ENCODE measurements at places on chromosomes 3 and 15.

DNA sequence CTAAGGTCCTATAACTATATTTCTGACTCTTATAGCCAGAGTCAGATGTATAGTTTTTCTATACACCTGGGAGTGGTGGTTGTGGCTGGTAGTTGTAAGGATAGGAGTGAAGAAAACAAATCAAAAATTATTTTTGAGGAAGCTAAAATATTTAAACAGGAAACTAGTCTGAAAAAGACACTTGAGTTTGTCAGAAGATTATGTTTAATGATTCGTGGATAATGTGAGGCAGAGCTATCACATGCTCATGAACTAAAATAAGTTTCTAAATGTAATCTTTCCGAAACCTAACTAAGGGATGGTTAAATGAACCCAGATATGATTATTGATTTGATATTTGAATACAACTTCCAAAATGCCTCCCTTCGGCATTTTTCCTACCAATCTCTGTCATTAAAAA is 30.4 kb downstream of the GABRR3 start:
- no peaks in the 10 kb centered on the region for H3K27me3 ChIP-seq
- H3K27ac ChIP-seq = no peak overlapping the region
- no peak for DNase-seq
- H3K4me1 ChIP-seq = no peaks in the 10 kb centered on the region
- no peaks in the 10 kb centered on the region for H3K36me3 ChIP-seq

DNA sequence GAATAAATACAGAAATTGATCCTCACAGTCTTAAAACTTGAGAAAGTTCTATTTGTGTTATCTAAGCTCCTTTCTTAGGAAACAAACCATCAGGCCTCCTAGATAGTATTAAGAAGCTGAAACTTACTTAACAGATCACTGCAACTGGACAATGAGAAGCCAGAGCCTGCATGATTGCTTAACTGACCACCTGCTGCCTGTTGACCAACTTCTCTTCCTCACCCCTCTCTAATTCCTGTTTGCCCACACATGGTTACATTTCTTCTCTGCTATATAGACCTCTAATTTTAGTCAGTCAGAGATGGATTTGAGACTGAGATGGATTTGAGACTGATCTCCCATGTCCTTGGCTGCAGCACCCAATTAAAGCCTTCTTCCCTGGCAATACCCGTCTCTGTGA is 13.5 kb downstream of the CCPG1 start:
- H3K4me3 ChIP-seq = no peak overlapping the region
- H3K27ac ChIP-seq = no peak overlapping the region
- peaks cover 11% of the 10 kb centered on the region for H3K4me1 ChIP-seq
- H3K27me3 ChIP-seq = no peaks in the 10 kb centered on the region

DNA sequence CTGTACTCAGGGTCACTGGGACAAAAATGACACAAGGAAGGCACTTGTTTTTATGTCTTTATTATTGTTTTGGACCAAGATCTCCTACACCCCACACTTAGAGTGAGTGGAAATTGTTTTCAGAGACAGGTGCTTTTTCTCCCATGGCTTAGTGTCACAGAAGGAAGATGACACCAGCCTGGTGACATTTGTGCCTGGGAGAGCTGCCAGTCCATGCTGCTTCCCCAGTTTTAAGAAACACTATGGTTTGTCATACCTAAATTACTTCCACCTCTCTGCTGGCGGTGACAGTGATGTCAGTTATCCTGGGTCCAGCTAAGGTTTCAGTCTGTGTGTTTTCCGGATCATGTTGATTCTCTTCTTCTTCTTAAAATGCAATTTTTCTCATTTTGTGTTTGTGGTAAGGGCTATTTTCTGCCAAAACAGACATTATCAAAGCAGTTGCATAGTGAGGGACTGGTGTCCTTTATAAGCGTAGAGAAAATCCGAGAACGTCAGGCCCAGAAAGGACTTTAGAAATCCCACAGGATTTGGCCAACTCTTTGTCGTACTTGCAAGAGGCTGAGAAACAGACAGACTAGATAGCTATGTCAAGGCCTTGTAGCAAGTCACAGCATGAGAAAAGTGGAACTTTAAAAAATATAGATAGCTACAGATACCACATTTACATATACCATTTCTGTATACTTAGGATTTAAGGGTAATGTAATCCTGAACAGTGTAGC is 149.5 kb downstream of the TP63 start:
- H3K27ac ChIP-seq = no peak overlapping the region
- DNase-seq = no peak

DNA sequence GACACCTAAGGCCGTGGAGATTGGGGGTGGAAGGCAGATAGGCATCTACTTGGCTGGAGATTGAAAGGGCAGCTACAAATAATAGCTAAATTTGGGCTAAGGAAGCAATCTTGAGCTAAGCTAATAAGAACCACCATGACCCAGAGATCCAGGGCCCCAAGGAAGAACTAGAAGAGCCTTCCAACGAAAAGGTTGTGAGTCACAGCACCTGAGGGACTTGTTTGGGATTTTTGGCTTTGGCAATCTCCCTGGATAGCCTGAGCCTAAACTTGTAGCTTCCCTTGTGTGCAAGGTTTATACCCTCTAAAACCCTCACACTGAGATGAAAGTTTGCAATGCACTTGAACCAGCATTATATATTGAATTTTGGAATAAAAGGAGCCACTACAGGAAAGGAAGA is 364.0 kb upstream of the IL12A start:
- H3K4me1 ChIP-seq = peaks cover 13% of the 10 kb centered on the region
- no peak overlapping the region for H3K4me3 ChIP-seq
- no peaks in the 10 kb centered on the region for H3K36me3 ChIP-seq
- H3K27me3 ChIP-seq = no peaks in the 10 kb centered on the region
- no peak for DNase-seq
- no peak overlapping the region for H3K27ac ChIP-seq

- no peak overlapping the region for H3K27ac ChIP-seq
- H3K4me3 ChIP-seq = no peak overlapping the region
- peaks cover 26% of the 10 kb centered on the region for H3K36me3 ChIP-seq
- H3K27me3 ChIP-seq = no peaks in the 10 kb centered on the region
Measured at GRCh38 chr15:64681424-64682024, 93.9 kb downstream of the RBPMS2 start.

DNA sequence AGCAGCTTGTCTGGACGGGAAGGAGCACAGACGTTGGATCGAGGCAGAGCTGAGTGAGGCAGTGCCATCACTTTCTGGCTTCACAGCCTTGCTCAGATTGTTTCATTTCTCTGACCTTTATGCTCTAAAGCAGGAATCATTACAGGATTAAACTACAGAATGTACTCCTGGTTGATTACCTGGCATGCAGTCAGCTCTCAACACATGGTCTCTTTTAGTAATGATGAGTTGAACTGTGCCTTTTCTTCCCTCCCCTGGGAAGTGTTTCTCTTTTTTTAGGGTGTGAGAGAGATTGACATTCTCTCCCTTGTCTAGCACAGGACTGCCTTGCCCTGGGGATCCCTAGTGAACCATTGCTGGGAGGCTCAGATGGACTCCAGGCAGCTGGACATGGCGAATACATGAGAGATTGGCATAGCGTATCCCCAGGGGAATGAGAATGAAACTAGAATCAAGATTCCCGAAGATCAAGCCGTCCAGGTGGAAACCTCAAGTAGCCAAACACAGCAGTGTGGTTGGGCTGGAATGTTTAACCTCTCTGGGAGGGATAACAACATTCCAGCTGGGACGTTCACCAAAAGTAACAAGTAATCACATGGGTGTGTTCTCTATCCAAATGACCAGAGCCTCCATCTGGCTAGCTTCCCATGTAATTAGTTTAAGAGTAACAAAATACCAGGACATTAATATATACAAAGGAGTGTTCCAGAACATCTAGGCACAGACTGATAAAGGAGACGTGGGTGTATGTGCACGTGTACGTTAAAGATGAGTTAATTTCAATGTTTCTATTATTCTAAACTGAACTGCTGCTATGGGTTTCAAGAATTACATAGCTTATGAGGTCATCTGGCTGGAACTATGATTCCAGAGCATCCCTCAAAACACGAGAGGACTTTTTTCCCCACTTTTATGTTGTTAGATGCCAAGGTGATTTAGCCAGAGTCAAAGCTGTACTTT is 118.6 kb upstream of the NR2E3 start:
- H3K36me3 ChIP-seq = no peaks in the 10 kb centered on the region
- DNase-seq = no peak
- no peaks in the 10 kb centered on the region for H3K27me3 ChIP-seq
- peak overlapping the region; percentile 55 for H3K4me3 ChIP-seq
- peaks cover 8% of the 10 kb centered on the region for H3K4me1 ChIP-seq

- no peaks in the 10 kb centered on the region for H3K36me3 ChIP-seq
- DNase-seq = no peak
- peak overlapping the region; percentile 85 for H3K27ac ChIP-seq
- no peak overlapping the region for H3K4me3 ChIP-seq
- peaks cover 24% of the 10 kb centered on the region for H3K4me1 ChIP-seq
Measured at GRCh38 chr3:127749787-127750225, 72.5 kb downstream of the MGLL start.

GRCh38 chr3:152196782-152197181 is 71.9 kb upstream of the MBNL1 start:
- no peaks in the 10 kb centered on the region for H3K36me3 ChIP-seq
- peak overlapping the region; percentile 62 for H3K4me3 ChIP-seq
- peak overlapping the region; percentile 91 for H3K27ac ChIP-seq
- H3K4me1 ChIP-seq = peaks cover 27% of the 10 kb centered on the region

DNA sequence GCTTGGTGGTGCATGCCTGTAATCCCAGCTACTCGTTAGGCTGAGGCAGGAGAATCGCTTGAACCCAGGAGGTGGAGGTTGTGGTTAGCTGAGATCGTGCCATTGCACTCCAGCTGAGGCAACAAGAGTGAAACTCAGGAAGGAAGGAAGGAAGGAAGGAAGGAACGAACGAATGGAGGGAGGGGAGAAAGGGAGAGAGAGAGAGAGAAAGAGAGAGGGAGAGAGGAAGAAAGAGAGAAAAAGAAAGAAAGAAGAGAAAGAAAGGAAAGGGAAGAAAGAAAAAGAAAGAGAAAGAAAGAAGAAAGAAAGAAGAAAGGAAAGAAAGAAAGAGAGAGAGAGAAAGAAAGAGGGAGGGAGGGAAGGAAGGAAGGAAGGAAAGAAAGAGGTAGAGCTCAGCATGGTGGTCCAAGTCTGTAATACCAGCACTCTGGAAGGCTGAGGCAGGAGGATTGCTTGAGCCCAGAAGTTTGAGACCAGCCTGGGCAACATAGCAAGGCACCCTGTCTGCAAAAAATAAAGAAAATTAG is 81.9 kb downstream of the P2RY1 start:
- H3K36me3 ChIP-seq = no peaks in the 10 kb centered on the region
- H3K27me3 ChIP-seq = no peaks in the 10 kb centered on the region
- no peak overlapping the region for H3K4me3 ChIP-seq
- no peak overlapping the region for H3K27ac ChIP-seq
- no peak for DNase-seq

DNA sequence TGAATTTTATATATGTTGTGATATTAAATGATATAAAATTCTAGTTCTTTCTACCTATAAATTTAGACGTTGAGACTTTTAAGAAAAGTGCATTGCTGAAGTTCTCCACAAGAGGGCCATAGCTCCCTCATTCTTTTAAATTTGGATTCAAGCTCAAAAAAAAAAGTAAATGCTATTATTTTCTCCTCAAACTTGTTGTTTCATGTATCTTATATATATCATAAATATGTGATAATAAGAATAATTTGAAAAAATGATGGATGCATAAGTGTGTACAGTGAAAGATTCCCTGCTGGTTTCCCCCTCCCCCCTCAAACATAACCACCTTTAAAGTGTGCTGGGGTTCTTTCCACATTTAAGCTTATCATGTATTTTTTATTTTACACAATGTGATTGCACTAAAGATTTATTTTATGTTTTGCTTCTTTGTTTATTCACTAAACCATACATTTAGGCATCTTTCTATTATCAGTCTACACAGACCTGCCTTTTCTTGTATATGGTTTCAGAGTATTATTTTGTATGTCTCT is 769.4 kb upstream of the GOLIM4 start:
- H3K4me1 ChIP-seq = peaks cover 7% of the 10 kb centered on the region
- DNase-seq = no peak
- no peaks in the 10 kb centered on the region for H3K27me3 ChIP-seq
- no peak overlapping the region for H3K27ac ChIP-seq

GRCh38 chr15:74489518-74490338 is 28.8 kb upstream of the UBL7 start:
- no peaks in the 10 kb centered on the region for H3K4me1 ChIP-seq
- no peak for DNase-seq
- H3K27ac ChIP-seq = no peak overlapping the region
- H3K4me3 ChIP-seq = no peak overlapping the region
- no peaks in the 10 kb centered on the region for H3K36me3 ChIP-seq
- no peaks in the 10 kb centered on the region for H3K27me3 ChIP-seq

- no peaks in the 10 kb centered on the region for H3K36me3 ChIP-seq
- no peaks in the 10 kb centered on the region for H3K27me3 ChIP-seq
- no peak overlapping the region for H3K4me3 ChIP-seq
- no peak for DNase-seq
- H3K4me1 ChIP-seq = no peaks in the 10 kb centered on the region
Measured at GRCh38 chr3:25381083-25381482, 47.0 kb upstream of the RARB start.

- H3K4me1 ChIP-seq = peaks cover 59% of the 10 kb centered on the region
- H3K27me3 ChIP-seq = no peaks in the 10 kb centered on the region
- no peak overlapping the region for H3K27ac ChIP-seq
- DNase-seq = no peak
- no peak overlapping the region for H3K4me3 ChIP-seq
Measured at GRCh38 chr3:29949131-29949530, 657.3 kb upstream of the TGFBR2 start.

GRCh38 chr3:65829228-65829627 is 209.5 kb downstream of the MAGI1 start:
- H3K4me1 ChIP-seq = peaks cover 10% of the 10 kb centered on the region
- DNase-seq = no peak
- H3K36me3 ChIP-seq = no peaks in the 10 kb centered on the region
- H3K4me3 ChIP-seq = no peak overlapping the region

GRCh38 chr3:105793040-105793439 is 75.8 kb downstream of the CBLB start:
- DNase-seq = no peak
- no peaks in the 10 kb centered on the region for H3K36me3 ChIP-seq
- no peaks in the 10 kb centered on the region for H3K27me3 ChIP-seq
- H3K4me3 ChIP-seq = no peak overlapping the region

- no peaks in the 10 kb centered on the region for H3K36me3 ChIP-seq
- H3K4me3 ChIP-seq = no peak overlapping the region
- H3K27me3 ChIP-seq = no peaks in the 10 kb centered on the region
Measured at GRCh38 chr15:72836676-72837330, 53.2 kb upstream of the ADPGK start.

DNA sequence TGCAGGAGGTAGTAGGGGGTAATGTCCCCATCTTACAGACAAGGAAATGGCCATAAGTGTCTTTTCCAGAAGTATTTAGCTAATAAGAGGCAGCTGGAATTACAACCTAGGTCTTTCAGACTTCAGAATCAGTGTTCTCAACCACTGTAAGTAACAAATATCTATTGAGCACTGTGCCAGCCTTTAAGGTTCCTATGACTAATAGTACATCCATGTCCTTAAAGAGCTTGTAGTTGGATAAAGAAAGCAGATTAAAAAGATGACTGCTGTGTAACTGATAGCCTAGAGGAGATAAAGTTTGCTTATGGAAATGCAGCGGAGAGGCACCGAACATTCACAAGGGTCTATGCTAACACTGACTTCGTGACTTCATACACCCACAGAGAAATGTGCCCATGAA is 136.0 kb downstream of the KCNMB2 start:
- no peak overlapping the region for H3K27ac ChIP-seq
- peaks cover 13% of the 10 kb centered on the region for H3K4me1 ChIP-seq
- H3K36me3 ChIP-seq = no peaks in the 10 kb centered on the region
- DNase-seq = no peak
- H3K4me3 ChIP-seq = no peak overlapping the region
- H3K27me3 ChIP-seq = no peaks in the 10 kb centered on the region

GRCh38 chr15:33671456-33671855 is 296.8 kb upstream of the CHRM5 start:
- H3K4me1 ChIP-seq = no peaks in the 10 kb centered on the region
- no peak overlapping the region for H3K4me3 ChIP-seq
- H3K36me3 ChIP-seq = no peaks in the 10 kb centered on the region
- H3K27ac ChIP-seq = no peak overlapping the region
- no peaks in the 10 kb centered on the region for H3K27me3 ChIP-seq
- DNase-seq = no peak

Measured in thoracic aorta (tissue), 2 donors.